ENCODE measurements at places on chromosomes 4 and X. TPM values are rescaled to one million over a fixed set of nuclear protein-coding genes. Genes with fewer than 3 reads are reported as not detected.
A peak's percentile ranks its signal among the peaks of the same experiment; 100 is the strongest.

Gene SLC4A4
- 29.8 TPM for total RNA-seq

Gene FREM3
- total RNA-seq, result not detected

Gene CRLF2
- not detected for total RNA-seq

Gene GNRHR
- total RNA-seq, result not detected

Gene PNPLA4
- 34.5 TPM for total RNA-seq

Gene HEPH
- total RNA-seq, result 26.2 TPM

Gene CCKAR
- total RNA-seq, result not detected

Gene NAP1L3
- 7.0 TPM for total RNA-seq

Gene GRIA3
- total RNA-seq, result 3.7 TPM

Gene NUP62CL
- total RNA-seq, result 1.1 TPM

DNA sequence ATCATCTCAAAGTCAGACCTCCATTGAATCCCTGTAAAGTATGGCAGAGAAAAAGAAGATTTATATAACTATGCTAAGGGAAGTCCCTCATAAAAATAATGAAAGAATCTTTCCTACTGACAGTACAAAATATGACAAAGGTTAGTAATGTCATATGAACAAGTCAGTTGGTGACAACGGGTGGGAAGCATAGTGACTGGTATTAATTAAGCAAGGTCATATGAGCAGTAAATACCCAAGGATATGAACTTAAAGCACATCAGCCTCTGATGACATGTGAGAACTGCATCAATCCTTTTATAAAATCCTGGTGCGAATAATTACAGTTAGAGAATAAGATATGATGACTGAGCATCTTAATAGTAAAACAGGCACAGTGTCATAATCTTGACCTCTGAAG, 364.8 kb upstream of the GALNTL6 start:
- no peak for DNase-seq

DNA sequence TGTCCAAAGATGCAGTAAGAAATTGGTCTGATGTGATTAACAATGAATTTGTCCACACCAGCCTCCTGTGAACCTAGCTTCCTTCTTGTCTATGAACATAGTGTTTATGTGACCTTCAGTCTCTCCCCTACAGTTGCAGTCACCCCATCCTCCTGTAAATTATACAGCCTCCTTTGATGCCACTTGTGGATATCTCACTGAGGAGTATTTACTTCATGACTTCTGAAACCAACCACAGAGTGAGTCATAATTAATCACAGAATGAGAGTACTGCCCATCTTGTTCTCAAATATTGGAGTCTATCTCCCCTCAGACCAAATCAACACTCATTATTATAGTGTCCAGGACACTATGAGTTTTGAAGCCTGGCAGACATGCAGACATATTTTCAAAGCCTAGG, 27.3 kb upstream of the XAGE2 start:
- DNase-seq, result no peak

- DNase-seq, result no peak
Measured at GRCh38 chrX:115929480-115929879, 241.1 kb upstream of the AGTR2 start.

DNA sequence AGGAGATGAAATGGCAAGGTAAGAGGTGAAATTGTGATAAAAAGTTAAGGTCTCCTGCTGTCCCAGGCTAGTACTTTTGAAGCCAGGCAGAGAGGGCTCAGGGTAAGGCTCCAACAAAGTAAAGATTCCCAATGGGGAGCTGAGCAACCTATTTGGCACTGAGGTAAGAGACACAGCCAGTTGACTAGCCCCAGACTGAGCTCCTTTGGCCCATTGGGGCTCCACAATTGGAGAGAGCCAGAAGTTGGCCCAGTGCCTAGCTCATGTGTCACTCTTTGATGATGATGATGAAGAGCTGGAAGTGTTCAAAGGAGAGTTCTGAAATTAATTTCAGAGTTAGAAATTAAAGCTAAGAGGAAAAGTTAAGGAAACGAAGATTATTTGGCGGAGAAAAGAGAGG, 94.6 kb downstream of the RLIM start:
- peak; percentile 31 for DNase-seq

DNA sequence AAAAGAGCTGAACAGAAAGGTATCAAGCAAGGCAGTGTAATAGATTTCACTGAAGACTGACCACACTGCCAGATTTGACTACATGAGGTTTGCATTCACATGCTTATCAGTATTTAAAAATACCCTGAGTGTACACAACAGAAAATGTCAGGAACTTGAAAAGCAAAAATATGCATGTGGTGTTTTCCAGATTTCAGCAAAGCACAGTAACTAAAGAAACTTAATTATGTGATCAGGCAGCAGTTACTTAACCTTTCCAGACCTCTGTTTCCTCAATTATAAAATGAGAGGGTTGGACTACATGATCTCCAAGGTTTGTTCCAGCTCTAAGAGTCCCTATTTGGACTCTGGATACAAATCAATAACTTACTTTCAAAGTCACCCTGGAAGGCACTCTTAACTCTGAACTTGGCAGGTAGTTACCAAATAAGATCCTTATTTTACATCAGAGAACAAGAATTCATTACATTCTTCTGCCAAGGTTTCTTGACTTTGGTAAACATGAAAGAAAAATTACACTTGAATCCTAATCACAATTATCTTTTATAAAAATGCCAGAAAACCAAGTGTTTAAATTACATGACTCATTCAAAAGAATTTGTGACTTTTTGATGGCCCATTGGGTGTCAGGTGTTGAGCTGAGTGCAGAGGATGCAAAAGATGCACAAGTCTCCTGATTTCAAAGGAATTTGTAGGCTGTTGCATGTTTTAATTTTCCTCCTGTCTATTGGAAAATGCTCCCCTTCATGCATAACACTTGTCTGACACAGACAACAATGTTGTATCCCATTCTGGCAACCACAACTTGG, 241.6 kb downstream of the MGST2 start:
- DNase-seq, result no peak

DNA sequence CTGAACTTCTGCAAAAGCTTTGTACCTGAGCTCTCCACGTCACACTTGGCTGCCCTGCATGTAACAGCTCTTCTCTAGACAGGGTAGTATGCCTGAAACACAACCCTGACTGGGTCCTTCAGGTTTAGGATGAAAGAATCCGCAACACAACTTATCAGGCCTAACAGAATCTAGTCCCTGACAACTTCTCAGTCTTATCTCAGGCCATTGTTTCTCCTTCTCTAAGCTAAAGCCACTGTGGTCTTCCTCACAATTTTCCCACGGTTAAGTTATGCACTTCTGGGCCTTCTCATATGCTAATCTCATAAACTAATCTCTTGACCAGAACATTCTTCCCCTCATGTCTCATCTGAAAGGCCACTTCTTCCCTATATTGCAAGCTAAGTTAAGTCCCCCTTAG, 10.8 kb upstream of the TMPRSS11B start:
- DNase-seq, result no peak

GRCh38 chr4:913280-913618, 18.9 kb downstream of the GAK start:
- no peak for DNase-seq

DNA sequence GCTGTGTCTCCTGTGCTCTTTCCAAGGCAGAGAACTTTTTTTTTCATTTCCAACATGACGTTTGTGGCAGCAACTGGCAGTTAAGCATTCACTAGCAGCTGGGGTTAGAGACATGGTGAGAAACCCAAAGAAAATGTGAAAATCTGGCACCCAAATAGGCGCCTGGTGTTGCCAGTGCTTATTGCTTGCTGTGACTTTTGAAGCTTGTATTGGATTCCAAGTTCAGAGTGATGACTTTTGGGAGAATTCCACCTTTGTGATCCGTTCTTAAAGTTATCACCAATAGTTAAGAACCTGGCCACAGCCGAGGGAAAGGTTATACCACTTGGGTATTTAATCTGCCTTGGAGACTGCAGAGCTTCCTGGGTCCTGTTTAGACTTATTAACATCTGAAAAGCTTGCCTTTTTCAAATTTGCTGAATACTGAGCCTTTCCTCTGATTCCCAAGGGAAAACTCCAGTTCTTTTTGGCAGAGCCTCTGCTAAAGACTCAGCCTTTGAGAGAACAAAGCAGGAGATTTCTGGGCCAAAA, 101.0 kb downstream of the OPHN1 start:
- DNase-seq, result no peak

GRCh38 chrX:44061968-44062614, 88.9 kb upstream of the NDP start:
- no peak for DNase-seq

DNA sequence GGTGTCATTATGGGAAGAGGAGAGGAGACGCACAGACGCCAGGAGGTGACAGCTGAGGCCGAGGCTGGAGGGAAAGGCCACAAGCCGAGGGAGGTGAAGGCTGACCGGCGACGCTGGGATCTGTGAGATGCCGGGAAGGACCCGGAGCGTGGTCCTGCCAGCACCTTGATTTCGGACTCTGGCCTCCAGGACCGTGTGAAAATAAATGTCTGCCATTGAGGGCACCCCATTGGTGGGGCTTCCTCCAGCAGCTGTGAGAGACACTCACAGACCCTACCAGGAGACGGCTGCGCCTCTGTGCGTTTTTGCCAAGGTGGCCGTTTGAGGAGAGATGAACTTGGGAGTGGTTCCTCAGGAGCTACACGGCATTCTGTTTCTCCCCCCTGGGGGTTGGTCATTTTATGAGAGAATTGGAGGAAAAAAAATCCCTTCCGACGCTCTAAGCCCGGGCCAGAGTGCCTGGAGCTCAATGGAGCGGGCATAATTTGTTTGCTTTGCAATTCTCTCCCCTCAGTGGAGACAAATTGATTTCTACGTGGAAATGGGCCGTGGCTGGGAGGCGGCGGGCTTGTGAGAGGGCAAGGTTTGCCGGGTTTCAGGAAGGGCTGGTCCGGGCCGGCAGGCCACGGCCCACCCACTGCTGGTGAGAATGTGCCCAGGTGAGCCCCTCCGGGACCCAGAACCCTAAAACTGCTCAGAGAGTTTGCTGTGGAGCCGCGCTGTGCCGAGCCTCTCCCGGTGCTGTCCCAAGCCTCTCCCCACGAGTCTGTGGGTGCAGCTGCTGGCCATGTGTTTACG, 53.9 kb downstream of the CPZ start:
- DNase-seq, result no peak

- DNase-seq, result no peak
Measured at GRCh38 chr4:13990596-13991589, 363.4 kb upstream of the BOD1L1 start.

DNA sequence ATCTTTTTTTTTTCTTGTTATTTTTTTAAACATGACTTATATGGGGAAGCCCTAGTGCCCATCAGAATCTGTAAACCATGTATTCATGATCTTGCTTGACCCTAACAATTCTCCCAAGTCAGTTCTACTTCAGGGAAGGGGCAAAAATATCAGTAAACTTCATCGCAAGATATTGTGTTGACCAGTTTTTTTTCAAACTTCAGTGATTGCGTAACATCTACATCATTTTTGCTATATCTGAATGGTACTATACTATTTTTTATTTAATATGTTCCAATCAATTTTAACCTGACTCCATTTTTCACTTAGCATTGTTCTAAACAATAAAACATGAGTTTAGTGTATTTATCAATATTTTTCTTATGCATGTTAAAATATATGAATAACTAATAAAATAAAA, 221.2 kb downstream of the NKX6-1 start:
- no peak for DNase-seq

Data from left ventricle myocardium inferior (tissue), 1 donor.